ENCODE measurements at places on chromosomes 6 and 20.

- DNase-seq: no peak
Observed at GRCh38 chr6:53263917-53264316, 84.8 kb downstream of the ELOVL5 start.

DNA sequence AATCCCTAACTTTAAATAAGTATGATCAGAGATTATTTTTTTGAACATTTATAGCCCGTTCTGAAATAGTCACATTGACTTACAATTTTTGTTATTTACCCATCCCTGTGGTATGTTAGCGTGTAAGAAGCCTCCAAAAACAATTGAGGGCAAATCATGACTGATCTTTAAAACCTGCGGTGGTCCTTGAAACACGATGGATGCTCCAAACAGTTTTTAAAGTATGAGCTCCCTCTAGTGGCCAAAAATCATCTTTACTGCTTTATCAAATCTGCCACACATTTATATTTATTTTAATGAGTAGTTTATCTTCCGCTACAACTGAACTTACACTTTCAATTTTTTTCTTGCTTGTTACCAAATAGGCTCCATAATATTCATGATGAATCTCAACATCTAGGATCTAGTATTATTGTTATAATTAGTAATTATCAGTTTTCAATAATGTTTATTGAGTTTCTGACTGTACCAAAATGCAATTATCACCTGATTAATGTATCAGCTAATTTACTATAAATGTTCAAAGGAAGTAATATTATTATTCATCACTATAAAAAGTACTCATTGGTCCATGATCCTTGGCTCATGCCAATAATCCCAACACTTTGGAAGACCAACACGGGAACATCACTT lies 52.2 kb downstream of the MARCKS start:
- peak; percentile 59 for DNase-seq

DNA sequence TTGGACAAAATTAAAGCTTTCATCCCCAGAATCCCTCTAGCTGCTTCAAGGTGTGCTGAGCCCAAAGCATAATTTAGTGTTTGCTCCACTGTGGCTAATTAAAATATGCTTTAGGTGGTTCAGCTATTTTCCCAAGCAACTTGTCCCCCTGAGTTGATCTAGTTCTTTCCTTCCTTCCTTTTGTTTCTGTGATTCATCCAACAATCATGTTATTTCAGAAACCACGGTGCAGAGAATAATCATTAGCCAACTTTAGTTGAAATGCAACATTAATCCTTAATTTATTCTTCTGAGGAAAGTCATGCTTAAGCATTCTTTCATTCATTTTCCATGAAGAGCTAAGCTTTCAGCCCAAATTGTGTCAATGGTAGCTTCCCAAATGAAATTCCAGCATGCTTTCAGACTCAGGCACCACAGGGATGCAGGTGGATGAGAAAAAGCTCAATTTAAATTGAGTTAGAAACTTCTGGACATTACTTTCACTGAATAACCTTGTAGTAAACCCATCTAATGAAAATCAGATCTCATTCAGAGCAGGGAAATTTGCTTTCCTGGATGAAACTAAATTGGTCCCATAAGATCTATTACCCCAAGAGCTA lies 209.0 kb upstream of the NT5E start:
- no peak for DNase-seq

GRCh38 chr20:39070484-39071231 lies 108.5 kb downstream of the DHX35 start:
- no peak for DNase-seq

- DNase-seq: no peak
Observed at GRCh38 chr6:37922563-37922962, 103.0 kb downstream of the ZFAND3 start.

DNA sequence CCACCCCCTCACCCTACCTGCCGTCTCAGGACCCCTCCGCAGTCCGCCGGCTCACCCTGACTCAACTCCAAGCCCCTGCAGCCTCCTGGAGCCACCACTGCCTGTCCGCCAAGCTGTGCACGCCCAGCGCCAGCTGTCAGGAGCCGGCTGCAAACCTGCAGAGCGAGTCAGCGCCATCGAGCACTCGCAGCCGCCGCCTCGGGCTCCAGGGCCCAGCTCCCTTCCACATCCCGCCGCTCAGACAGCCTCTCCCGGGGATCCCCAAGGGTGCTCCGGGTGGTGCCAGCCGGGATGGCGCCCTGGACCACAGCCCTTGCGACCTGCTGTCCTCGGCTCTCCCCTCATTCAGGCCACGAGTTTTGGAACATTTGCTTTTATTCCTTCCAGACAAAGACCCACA lies 4.3 kb downstream of the TNNC2 start:
- DNase-seq: no peak

- no peak for DNase-seq
Observed at GRCh38 chr20:60132162-60132826, 174.1 kb downstream of the CDH26 start.

- no peak for DNase-seq
Observed at GRCh38 chr6:134945045-134945444, 4.9 kb downstream of the ALDH8A1 start.

DNA sequence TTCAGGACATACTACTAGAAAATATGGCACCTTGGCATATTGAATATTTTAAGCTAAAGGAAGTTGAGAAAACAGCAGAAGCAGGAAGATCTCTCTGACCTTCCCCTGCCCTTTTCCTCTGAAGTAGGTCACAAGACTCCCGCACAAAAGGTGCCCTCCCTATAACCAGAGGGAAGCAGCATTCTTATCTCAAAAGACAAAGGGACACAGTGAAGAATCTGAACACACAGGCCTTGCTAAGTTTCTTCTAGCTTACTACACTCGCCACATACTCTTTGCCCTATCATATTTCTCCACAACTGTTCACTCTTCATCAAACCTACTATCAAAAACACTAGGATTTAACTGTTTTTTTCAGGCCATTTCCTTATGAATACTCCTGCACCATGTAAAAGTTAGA lies 151.2 kb downstream of the ELOVL4 start:
- DNase-seq: no peak

DNA sequence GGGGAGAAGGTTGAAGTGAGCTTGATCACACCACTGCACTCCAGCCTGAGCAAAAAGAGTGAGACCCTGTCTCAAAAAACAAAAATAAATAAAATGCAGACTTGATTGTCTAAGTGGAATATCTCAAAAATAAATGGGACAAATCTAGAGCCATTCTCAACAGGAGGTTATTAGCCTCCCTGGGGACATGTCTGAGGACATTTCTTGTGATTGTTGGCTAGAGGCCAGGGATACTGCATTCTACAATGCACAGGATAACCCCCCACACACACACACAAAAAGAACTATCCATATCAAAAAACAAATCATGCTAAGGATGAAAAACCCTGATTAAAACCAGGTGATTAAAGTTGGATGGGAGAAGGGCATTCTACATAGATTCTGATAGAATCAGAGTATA lies 37.5 kb downstream of the FAM217A start:
- no peak for DNase-seq

Measured in activated CD4-positive, alpha-beta T cell treated with anti-CD3 and anti-CD28 coated beads, Interleukin-2, amount 50 U/mL, for 16 hours (primary cell).